ENCODE measurements at places on chromosomes 3 and 15.

- no peak for DNase-seq
These were observed 33.9 kb upstream of the PLXNA1 start for GRCh38 chr3:126948980-126949535.

GRCh38 chr3:125316949-125317348 is 58.2 kb downstream of the ZNF148 start:
- no peak for DNase-seq

- no peak for DNase-seq
These were observed 81.8 kb upstream of the ALCAM start for GRCh38 chr3:105284876-105285275.

DNA sequence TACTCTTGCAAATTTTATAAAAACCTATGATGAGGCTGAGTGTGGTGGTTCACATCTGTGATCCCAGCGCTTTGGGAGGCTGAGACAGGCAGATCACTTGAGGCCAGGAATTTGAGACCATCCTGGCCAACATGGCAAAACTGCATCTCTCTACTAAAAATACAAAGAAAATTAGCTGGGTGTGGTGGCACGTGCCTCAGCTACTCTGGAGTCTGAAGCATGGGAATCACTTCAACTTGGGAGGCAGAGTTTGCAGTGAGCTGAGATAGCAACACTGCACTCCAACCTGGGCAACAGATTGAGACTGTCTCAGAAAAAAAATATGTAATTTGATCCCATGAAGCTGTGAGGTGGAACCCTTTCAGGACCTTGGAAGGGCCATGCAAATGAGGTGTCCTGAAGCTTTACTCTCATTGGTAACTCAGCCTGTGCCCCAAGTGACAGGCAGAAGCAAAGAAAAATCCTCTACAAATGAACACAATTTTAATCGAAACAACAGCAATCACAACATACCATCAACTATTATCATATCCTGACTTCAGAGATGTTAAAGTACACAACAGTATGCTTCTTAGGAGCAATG is 84.6 kb upstream of the CDV3 start:
- DNase-seq = no peak

DNA sequence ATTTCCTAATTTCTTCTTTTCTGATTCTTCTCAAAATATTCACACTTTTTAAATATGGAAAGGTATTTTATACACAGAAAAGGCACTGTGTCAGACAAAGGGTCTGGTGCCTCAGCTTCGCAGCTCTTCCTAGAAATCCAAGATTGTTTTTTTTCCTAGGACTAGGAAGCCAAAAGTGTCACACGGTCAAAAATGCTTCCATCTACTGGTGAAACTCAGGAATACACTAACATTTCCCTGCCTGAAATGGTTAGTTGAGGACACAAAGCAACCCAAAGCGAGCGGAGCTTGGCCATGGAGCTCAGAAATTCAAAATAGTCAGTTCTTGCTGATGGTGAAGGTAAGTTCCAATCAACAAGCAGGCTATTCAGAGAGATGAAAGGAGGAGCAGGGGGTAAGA is 426.5 kb upstream of the RASGRP1 start:
- no peak for DNase-seq

GRCh38 chr3:13932578-13933295 is 52.9 kb upstream of the WNT7A start:
- no peak for DNase-seq

DNA sequence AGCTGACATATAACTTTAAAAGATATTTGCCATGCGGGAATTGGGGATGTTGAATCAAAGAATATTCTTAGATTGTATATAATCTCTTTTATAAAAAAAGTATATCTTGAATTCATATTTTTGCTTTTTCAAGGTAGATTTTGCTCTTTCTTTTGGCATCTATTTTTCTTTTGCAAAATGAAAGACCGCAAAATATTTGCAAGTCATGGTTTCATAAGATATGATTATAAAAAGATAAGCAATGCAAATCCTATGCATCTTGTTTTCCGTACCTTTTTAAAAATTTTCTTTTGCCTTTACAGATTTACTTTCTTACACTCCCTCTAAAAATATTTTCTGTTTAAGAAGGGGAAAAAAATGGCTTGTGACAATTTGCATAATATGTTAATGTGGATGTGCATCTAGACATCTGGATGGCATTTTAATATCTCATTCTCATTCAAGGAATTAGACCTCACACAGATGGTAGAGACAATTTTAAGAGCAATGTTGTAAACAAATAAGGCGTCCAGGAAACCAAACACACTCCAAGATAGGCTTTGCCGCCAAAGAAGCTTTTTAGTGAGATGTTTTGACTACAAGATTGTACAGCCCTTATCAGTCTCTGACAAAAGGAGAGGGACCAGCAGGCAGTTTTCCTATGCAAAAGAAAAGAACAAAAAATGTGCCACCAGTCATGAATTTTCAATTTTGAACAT is 371.1 kb downstream of the CHL1 start:
- no peak for DNase-seq

DNA sequence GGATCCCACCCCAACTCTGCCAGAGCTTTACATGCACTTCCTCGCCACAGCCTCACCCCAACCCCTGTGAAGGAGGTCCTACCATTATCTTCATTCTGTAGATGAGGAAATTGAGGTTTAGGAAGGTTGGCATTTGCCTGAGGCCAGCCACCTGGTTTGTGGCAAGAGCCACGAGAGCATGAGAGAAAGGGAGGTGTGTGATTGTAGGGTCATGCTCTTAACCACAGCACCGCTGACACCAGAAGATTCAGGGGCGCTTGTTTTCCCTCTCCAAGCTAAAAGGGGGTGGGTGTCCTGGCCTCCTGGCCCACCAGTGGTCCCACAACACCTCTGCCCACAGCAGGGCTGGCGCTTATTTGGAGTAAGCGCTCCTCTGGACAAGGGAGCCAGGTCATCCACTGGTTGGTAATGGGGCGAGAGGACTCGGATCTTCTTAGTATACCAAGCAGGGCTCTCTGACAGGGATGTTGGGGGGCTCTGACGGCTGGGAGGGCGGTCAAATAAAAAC is 691 bp downstream of the RHCG start:
- DNase-seq = no peak

DNA sequence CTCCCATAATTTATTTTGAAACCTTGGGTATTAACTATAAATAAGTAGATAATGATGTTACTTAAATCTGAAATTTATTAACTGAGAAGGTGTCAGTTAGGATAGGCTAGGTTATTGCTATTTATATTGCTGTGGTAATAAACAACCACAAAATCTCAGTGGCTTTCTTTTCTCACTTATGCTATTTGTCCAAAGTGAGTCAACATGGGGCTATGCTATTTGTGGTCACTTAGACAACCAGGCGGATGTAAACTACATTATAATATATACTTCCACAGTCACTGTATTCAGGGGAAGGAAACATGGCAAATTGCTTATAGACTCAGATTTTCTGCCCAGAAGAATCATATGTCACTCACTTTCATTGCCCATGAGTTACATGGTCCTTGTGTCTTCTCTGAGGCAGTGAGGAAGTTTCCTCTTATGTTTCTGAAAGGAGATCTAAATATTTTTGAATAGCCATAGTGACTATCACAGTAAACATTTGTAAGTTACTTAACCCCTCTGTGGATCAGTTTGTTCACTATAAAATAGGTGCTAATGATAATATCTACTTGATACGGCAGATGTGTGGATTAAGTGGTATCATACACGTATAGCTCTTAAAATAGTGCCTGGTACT is 19.8 kb downstream of the HMG20A start:
- no peak for DNase-seq

- no peak for DNase-seq
These were observed 219.8 kb downstream of the FMN1 start for GRCh38 chr15:32974691-32975090.

- DNase-seq = peak; percentile 92
These were observed at the start of gene BDH1 for GRCh38 chr3:197555281-197556261. BDH1 (minus strand) TSS chr3:197555968; CDS start chr3:197546443, 9,525 bp downstream.

DNA sequence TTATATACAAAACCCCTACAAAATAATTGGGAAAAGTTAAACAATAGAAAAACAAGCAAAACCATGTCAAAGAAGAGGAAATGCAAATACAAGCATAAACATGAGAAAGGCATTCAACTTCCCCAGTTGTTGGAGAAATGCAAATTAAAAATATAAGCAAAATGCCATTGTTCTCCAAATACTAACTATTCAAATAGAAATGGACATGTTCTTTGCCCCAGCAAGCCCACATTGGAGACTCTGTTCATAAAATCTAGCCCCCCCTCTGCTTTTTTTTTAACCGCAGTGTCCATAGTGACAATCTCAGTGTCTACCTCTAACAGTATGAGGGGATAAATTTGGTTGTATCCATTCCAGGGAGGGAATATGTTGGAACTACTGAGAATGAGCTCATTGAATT is 59.7 kb upstream of the LCTL start:
- no peak for DNase-seq

GRCh38 chr3:2713923-2714322 is 396.3 kb downstream of the IL5RA start:
- DNase-seq = no peak

DNA sequence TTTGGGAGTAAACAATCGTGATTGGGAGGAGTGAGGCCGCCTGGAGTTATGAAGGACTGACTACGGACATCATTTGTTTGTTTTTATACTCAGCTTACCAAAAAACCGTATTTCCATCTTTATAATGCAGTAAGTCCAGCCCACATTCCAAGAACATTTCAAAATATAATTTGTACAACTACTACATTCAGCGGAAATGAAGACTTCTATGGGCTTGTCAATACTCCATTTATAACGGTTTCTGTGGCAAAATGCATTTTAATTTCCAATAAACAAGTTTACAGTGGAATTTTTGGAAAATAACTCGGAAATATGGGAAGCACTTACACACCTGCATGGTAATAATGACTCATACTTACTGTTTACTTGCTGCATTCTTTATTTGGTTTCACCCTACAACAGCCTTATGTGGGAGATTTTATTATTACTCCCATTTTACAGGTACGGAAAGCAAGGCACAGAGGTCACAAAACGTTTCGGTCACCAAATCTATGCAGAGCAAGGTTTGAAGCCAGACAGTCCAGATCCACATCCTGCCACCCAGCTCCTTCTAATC is 62.3 kb downstream of the LDHAL6B start:
- no peak for DNase-seq

GRCh38 chr3:33926998-33927605 is 128.7 kb downstream of the PDCD6IP start:
- no peak for DNase-seq

- no peak for DNase-seq
These were observed 3.9 kb upstream of the MECOM start for GRCh38 chr3:169667166-169668071.

GRCh38 chr3:186969607-186970006 is 39.3 kb downstream of the ST6GAL1 start:
- no peak for DNase-seq

- DNase-seq = no peak
These were observed 65.4 kb downstream of the DHX30 start for GRCh38 chr3:47868306-47868705.

DNA sequence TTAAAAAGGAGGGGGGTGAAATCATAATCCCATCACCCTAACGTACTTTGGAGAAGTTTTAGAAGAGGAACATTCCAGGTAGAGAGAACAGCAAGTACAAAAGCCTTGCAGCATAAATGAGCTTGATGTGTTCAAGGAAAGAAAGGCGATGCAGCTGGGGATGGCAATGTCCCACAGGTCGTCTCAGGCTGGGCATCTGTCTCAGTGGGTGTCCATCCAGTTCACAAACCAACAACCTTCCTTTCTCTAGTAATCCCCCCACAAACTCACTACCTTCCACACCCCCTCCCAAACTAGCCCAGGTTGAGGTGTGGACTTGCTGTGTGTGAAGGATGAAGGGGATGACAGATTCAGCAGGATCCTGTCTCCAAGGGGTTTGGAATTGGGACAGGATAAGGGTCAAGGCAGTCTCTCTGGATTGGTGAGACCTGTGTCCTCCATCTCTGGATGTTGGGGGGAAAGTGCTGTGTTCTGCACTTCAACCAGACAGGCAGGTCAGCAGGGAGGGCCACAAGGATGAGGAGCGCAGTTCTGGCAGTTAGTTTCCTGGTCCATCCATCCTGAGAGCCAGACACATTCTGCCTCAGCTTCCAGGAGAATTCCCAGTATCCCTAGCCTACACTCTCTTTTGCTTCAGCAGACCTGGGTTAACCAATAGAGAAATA is 1.7 kb upstream of the ESYT3 start:
- DNase-seq = no peak

GRCh38 chr3:130820976-130821375 is 72.9 kb upstream of the ATP2C1 start:
- DNase-seq = no peak

GRCh38 chr3:64046592-64046991 is 23.3 kb upstream of the PSMD6 start:
- no peak for DNase-seq

GRCh38 chr3:44954962-44955361 is 21.0 kb downstream of the ZDHHC3 start:
- DNase-seq = no peak

DNA sequence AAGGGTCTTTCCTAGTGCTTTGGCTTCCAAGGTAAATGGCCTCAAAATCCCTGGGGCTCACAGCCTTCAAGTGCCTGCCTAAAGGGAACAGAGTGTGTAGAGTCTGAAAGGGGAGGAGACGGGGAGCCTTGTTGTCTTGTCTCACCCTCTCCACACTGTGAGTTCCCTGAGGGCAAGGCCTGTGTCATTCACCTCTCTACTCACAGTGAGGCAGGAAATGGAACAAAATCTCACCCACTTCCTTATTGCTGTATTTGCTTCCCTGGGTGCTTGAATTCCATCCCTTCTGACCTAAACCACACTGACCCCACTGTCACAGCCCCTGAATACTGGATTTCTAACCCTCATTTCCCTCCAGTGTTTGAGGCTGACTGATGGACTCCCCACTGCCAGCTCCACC is 197.5 kb downstream of the EPHB1 start:
- DNase-seq = no peak

DNA sequence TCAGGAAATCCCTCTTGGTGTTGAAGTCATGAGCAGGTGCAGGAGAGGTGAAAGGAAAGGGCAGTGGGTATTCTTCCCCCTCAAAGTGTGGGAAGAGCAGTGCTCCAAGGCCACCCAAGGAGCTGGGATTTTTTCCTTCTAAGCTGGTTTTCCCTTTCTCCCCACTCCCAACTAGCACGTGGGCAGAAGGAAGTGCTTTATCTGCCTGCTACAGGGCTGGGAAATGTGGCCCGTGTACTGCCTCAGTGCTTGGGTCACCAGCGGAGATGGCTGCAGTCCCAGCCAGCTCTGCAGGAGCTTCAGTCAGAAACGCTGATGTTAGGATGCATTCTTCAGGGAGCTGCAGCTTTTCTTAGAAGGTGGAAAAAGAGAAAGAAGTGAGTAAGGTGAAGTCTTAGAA is 99.2 kb downstream of the CACNA1D start:
- DNase-seq = no peak

DNA sequence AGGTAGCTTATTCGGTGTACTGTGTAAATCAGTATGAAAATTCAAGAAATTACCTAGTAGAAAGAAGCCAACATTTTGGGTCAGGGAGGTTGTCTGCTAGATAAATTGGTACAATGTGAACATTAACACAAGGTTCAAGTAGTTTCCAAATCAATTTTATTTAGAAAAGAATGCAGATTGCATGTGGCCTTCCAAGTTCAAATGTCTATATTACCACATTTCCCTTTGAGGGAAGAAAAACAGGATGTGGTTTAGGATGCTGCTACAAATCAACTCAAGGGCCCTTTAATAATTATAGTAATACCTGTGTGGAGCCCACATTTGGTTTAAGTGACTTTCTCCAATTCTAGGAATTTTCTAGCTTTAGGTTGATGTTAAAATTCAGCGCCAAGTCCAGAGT is 57.5 kb downstream of the CADPS start:
- DNase-seq = no peak
